ENCODE measurements at places on chromosomes 6 and 20.
A peak's percentile ranks its signal among the peaks of the same experiment; 100 is the strongest.

GRCh38 chr20:19757487-19758132 lies 448 bp upstream of the RIN2 start:
- DNase-seq, result peak; percentile 92

DNA sequence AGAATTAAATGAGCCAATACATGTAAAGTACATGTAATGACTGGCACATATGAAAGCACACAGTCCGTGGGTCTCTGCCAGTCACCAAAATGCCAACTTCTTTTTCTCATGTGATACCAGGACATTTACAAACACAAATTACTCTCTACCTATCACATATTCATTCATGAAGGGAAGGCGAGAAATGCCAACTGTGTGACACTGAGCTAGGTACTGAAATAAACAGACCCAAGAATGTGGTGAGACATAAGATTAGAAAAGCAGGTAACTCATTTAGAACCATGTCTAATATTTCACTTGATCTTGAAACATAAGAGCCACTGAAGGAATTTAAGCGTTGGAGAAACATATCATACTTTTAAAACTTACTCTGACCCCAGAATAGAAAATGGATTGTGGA lies 41.4 kb downstream of the HBS1L start:
- no peak for DNase-seq

DNA sequence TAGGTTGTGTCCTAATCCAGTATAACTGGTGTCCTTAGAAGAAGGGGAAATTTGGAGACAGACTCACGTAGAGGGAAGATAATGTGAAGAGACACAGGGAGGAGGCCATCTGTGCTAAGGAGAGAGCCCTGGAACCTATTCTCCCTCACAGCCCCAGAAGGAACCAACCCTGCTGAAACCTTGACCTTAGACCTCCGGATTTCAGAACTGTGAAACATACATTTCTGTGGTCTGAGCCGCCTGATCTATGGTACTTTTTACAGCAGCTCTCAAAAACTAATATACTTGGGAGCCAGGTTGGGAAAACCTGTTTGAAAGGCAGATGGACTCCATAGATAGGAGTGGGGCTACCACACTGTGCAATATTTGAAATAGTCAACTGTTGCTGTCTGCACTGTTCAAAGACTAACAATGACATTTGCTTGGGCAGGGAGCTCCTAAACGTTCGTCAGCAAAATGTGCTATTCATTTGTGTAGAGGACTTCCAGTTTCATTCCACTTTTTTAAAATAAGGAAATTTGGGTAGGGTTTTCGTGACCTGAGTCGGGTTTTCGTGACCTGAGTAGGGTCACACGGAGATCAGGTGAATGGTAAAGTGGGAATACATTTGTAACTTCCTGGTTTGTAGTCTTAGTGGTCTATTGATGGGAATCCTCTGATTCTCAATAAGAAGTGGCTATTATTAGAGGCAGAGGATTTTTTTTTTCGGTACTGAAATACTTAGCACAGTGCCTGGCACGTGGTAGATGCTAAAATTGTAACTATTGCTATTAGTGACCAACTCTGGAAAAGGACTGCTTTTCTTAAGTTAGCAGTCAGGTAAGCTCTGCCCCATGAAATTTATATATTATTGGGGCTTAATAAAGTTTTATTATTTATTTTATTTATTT lies 11.4 kb downstream of the TAGAP start:
- no peak for DNase-seq

GRCh38 chr6:154361476-154361875 lies 4.9 kb upstream of the IPCEF1 start:
- no peak for DNase-seq

DNA sequence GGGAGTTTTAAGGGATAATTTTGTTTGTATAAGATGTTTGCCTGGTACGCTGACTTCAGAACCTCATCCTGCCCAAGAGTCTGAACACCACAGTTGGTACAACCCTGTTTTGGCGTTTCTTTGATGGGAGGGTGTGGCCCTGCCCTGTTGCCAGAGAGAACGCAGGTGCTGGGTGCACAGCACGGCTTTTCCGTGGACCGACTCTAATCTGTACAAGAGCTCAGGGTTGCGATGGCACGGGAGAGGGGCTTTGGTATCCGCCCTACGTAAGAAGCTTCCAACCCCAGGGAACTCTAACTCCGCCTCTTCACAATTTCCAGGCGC lies 1.3 kb downstream of the CYP24A1 start:
- DNase-seq, result no peak

GRCh38 chr6:115570331-115570730 lies 490.4 kb downstream of the FRK start:
- DNase-seq, result no peak

GRCh38 chr6:101113468-101114260 lies 232.5 kb upstream of the ASCC3 start:
- DNase-seq, result no peak

GRCh38 chr20:25053255-25054031 lies 4.5 kb downstream of the ACSS1 start:
- DNase-seq, result peak; percentile 88

DNA sequence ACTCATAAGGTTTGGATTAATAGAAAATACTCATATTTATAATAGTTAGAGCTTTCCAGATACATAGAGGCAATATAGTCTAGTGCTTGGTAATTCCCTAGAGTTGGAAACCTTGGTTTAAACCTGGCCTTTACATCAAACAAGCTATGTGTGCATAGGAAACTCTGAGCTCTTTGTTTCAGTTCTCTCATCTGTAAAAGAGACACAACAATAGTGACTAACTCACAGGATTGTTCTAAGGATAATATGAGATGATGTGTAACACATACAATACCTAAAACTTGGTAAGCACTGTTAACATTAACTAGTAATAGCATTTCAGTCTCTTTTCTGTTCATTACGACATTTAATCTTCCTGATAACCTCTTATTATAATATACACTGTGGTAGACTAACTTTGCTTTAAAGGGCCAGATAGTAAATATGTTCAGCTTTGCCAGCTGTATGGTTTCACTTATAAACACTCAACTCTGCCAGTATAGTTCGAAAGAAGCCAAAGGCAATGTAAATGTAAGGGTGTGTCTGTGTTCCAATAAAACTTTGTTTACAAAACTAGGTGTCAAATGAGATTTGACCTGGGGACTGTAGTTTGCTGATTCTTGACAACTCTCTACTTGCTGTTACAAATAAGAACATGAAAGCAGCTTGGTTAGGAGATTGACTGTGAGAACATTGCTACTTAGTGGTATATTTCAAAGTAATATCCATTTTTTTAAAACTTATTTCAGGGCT lies 370.6 kb upstream of the FLRT3 start:
- DNase-seq, result no peak

GRCh38 chr20:13344671-13345070 lies 123.6 kb downstream of the ISM1 start:
- DNase-seq, result no peak

GRCh38 chr6:133040094-133040802 lies 200.9 kb upstream of the EYA4 start:
- DNase-seq, result no peak

- DNase-seq, result no peak
Measured at GRCh38 chr6:144289006-144289405, 3.9 kb downstream of the UTRN start.

DNA sequence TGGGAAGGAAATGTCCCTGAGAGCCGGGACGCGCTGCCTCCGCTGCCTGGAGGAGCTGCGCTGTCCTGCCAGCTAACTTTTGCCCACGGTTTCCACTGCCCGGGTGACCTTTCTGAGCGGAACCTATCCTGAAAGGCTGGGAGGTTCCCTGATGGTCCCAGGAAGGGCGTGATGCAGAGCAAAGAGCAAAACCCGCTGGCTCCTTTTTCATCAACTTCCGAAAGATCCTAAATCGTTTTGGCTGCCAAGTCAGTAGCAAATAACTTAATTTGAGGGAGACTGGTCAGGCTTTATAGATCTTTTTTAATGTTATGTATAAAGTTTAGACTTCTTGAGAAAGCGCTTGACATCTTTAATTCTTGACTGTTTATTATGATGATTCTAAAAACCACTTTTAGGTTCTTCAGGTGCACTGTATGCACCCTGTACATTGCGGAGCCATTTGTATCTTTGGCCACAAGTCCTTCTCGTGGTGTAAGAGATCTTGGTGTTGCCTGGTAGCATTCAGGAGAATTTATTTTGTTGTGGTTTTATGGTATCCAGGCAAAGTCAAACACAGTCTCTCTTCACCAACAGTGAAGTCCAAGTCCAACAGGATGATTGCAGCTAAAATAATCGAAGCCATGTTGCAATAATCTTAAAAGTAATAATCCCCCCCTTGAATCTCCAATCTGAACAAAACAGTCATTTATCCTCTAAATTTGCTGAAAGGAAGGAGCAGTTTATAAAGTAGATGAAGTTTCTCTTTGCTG lies at the start of gene SYNE1:
TSS of gene SYNE1 (minus strand) at position 67 of the 752 bp plus-strand sequence. CDS start 9,031 bp downstream, outside the sequence.
- DNase-seq, result no peak

- no peak for DNase-seq
Measured at GRCh38 chr20:36271639-36272546, 34.2 kb upstream of the DLGAP4 start.

DNA sequence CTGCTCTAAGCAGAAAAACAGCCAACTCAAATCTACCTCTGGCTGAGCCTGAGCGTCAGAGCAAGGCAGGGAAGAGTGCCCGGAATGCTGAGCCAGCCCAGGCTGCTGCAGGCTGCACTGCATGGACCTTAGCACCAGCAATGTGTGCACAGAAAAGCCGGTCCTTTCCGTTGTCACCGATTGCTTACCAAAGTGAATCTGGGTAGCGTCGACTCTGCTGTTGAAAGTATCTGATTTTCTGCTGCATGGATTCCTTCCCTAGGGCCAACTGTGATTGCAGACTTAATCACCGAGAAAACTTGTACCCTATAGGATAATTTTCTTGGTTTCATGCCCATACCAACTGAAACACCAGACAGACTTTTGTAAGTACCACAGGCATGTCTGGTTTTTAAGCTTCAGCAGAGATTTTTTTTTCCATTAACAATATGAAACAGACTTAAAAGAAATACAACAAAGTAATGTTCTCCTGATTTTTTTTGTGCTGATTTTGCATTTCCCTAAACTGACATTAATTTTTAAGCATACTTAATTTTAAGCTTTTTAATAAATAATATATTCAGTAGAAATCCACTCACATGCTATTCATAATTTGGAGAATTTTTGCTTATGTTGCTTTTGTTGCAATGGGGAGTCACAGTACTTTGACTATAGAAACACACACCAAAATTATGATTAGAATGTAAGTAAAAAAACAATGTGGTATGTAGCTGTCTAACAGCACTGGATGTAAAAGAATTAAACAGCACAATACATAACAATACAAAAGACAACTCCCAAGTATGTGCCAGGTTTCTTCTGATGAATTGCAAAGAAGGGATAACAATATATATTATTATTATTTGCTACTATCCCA lies 218.0 kb downstream of the THBS2 start:
- DNase-seq, result peak; percentile 58

DNA sequence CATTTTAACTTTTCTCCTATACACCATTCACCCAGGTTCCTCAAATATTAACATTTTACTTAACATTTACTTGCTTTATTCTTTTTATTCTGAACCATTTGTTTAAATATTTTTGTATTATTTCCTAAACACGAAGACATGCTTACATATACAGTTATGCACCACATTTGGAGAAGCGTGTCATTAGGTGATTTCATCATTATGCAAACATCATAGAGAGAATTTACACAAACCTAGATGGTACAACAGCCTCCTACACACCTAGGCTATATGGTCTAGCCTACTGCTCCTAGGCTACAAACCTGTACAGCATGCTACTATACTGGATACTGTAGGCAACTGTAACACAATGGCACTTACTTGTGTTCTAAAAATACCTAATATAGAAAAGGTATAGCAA lies 6.6 kb downstream of the TDP2 start:
- no peak for DNase-seq

- peak; percentile 17 for DNase-seq
Measured at GRCh38 chr6:40997234-40997957, 41.6 kb downstream of the UNC5CL start.

DNA sequence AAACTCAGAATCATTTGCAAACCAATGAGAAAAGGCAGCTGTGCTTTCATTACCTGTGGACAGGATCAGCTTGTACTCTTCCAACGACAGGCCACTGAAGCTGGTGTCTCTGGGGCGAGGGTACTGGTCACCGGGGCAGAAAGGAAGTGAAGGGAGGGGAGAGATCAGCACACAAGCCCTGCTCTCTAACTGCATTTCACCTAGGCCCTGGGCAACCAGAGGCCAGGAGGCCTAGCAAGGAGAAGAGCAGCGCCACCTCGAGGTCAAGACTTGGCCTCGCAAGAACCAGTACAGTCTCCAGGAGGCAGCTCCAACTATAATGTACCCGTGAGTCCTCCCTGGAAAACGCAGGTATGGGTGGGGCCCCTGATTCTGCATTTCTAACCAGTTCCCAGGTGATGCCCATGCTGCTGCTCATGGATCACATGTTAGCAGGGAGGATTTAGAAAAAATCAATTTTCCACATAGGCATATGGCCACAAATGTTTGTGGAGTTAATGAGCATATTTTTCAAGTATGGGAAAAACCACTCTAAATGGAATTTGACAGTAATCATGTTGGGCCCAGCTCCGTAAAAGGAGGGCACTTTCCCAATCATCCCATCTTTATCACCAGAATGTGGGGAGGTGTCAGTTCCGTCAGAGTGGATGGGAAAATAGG lies 11.0 kb downstream of the UQCC2 start:
- peak; percentile 60 for DNase-seq

DNA sequence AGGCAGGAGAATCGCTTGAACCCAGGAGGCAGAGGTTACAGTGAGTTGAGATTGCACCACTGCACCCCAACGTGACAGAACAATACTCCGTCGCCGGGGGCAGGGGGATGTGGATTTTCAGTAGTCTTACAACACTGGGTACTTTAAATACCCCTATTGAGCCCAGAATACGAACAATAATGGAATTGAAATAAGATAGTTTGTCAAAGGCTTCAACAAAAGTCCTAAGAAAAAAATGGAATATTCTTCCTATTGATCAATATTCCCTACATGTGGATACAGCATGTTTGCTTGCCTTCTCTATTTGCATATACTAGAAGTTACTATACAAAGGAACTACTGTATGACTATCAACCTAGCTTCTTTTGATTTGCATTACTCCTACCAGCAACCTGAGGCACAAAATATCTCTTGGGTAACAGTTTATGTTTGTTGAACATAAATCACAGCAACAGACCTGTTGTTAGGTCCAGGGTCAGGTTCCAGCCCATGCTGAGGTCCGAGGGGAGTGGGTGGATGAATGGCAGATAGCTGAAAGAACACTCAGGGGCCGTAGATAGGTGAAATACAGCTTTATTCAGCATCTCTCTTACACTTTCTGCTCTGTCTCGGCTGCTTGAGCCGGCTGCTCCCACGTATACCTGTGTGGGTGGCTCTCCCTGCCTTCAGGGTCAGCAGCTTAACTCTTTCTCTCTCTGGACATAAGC lies 23.8 kb downstream of the MAN1A1 start:
- no peak for DNase-seq

- DNase-seq, result no peak
Measured at GRCh38 chr6:142737368-142738034, 207.5 kb downstream of the HIVEP2 start.
